ENCODE measurements at places on chromosomes 13 and 19. TPM values are rescaled to one million over a fixed set of nuclear protein-coding genes. Genes with fewer than 3 reads are reported as not detected.

DNA sequence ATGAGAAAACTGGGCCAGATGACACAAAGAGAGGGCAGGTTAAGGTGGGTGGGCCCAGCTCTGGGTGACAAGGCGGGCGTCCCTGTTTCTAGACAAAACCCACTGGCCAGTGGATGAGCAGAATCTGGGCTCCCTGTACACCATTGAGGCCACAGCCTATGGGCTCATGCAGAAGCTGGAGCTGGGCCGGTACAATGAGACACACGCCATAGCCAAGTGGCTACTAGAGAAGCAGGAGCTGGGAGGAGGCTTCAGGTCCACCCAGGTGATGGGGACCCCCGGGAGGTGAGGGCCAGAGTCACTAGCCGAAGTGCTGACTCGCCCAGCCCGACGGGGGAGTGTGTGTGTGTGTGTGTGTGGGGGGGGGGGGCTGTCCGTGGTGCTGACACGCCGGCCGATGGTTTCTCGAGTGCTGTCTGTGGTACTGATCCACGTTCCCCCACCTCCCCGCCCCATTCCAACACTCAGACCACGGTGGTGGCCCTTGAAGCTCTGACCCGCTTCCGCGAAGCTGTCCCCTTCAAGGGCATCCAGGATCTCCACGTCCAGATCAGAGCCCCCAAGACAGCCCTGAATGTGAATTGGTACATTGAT lies 24.3 kb upstream of the SHFL start:
- peaks cover 33% of the 10 kb centered on the region for H3K27me3 ChIP-seq
- no peak overlapping the region for H3K27ac ChIP-seq
- H3K4me3 ChIP-seq, result no peak overlapping the region
- no peak for DNase-seq
- no peaks in the 10 kb centered on the region for H3K4me1 ChIP-seq

GRCh38 chr13:33381906-33382305 lies 96.4 kb upstream of the STARD13 start:
- no peak overlapping the region for H3K4me3 ChIP-seq
- H3K27me3 ChIP-seq, result no peaks in the 10 kb centered on the region
- H3K4me1 ChIP-seq, result no peaks in the 10 kb centered on the region
- DNase-seq, result no peak
- no peak overlapping the region for H3K27ac ChIP-seq

- peaks cover 5% of the 10 kb centered on the region for H3K36me3 ChIP-seq
- H3K4me3 ChIP-seq, result no peak overlapping the region
- H3K27ac ChIP-seq, result no peak overlapping the region
- no peak for DNase-seq
- H3K27me3 ChIP-seq, result no peaks in the 10 kb centered on the region
- no peaks in the 10 kb centered on the region for H3K4me1 ChIP-seq
Measured at GRCh38 chr19:28429356-28429755, 783.6 kb downstream of the UQCRFS1 start.

GRCh38 chr19:41882568-41883462 lies at the start of gene ARHGEF1:
TSS of gene ARHGEF1 (plus strand) at chr19:41883184. CDS start at chr19:41888083, 4,899 bp downstream.
- H3K27me3 ChIP-seq, result no peaks in the 10 kb centered on the region
- peaks cover 15% of the 10 kb centered on the region for H3K36me3 ChIP-seq
- peaks cover 24% of the 10 kb centered on the region for H3K4me1 ChIP-seq
- peak within 1 kb of the TSS; percentile 77 for H3K4me3 ChIP-seq
- H3K27ac ChIP-seq, result peak within 1 kb of the TSS; percentile 95
- DNase-seq, result peak; percentile 49

DNA sequence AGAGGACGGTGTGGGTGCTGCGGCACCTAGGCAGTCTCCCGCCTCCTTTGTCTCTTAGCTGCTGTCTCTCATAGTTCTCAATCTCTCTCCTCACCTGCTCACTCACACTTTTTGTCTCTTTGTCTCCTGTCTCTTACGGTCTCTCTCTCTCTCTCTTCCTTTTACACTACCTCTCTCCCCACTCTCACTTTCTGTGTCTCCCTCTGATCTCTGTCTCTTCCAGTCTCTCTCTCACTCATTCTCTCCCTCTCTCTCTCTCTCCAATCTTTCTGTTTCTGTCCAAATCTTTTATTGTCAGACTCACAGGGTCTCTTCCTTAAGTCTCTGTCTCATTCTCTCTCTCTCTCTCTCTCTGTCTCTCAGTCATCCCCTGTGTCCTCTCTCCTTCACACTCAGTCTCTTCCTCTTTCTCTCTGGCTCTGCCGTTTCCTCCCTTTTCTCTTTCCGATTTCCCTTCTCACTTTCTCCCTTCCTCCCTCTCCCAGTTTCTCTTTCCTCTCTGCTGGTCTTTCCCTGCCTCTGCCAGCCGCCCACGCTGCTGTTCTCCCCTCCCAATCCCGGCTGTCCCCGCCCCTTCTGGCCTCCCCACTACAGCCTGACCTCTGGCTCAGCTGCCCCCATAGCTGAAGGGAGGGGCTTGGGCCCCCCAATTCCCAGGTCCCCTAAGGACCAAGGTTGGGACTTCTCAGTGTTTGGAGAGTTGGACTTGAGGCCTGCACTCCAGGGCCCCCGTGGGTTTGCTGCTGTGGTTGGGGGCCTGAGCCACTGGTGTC lies at the start of gene PLEKHA4:
Gene PLEKHA4, minus strand, starts transcription at position 504 of the 773 bp plus-strand sequence. CDS start 997 bp downstream, outside the sequence.
- DNase-seq, result peak; percentile 67
- H3K4me3 ChIP-seq, result peak within 1 kb of the TSS; percentile 71
- H3K27me3 ChIP-seq, result no peaks in the 10 kb centered on the region
- peak within 1 kb of the TSS; percentile 93 for H3K27ac ChIP-seq

- no peak for DNase-seq
- H3K4me3 ChIP-seq, result no peak overlapping the region
- no peaks in the 10 kb centered on the region for H3K36me3 ChIP-seq
- H3K27ac ChIP-seq, result no peak overlapping the region
- H3K27me3 ChIP-seq, result no peaks in the 10 kb centered on the region
- H3K4me1 ChIP-seq, result peaks cover 15% of the 10 kb centered on the region
Measured at GRCh38 chr13:96218475-96218874, 128.6 kb downstream of the HS6ST3 start.

DNA sequence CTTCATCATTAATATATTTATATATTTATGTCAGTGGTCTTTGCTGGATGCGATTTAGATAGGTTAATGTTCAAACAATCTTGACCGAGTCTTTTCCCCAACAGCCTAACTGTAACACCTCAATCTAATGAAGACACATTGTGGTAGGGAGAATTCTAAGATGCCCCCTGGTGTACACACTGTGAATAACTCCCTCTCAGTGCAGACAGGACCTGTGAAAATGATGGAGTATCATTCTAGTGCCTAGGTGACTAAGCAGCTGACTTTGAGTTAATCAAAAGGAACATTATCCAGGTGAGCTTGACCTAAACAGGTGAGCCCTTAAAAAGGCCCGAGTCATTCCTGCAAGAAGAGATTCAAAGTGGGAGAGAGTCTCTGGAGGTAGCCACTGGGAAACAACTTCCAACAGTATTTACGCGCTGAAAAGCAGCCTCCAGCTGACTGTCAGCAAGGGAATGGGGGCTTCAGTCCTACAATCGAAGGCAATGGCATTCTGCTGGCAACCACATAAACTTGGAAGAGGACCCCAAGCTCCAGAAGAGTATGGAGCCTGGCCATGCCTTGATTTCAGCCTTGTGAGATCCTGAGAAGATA lies 28.0 kb upstream of the KBTBD7 start:
- no peaks in the 10 kb centered on the region for H3K27me3 ChIP-seq
- H3K4me1 ChIP-seq, result peaks cover 7% of the 10 kb centered on the region
- no peak overlapping the region for H3K4me3 ChIP-seq
- DNase-seq, result peak; percentile 75

DNA sequence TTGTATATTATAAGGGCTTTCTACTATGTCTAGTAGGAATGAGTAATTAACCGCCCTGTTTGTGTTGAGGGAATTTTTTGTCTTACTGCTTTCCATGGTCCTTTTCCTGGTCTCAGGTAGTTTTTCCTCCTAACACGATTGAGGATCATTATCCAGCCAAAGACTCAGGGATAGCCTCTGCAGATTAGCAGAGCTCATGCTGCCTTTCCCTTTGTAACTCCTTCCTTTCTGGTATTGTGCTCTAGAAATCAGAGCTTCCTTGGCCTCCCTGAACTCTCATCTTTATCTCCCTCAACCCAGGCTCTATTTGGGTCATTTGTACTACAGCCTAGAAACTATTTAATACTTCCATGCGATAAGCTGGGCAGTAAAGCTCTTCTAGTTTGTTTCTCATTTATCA lies 142.1 kb downstream of the PDS5B start:
- no peak overlapping the region for H3K27ac ChIP-seq
- peaks cover 23% of the 10 kb centered on the region for H3K4me1 ChIP-seq
- DNase-seq, result no peak
- peaks cover 11% of the 10 kb centered on the region for H3K36me3 ChIP-seq
- no peak overlapping the region for H3K4me3 ChIP-seq

GRCh38 chr13:96793404-96793755 lies 200.9 kb downstream of the OXGR1 start:
- no peak overlapping the region for H3K27ac ChIP-seq
- no peaks in the 10 kb centered on the region for H3K27me3 ChIP-seq
- DNase-seq, result no peak
- no peaks in the 10 kb centered on the region for H3K36me3 ChIP-seq

DNA sequence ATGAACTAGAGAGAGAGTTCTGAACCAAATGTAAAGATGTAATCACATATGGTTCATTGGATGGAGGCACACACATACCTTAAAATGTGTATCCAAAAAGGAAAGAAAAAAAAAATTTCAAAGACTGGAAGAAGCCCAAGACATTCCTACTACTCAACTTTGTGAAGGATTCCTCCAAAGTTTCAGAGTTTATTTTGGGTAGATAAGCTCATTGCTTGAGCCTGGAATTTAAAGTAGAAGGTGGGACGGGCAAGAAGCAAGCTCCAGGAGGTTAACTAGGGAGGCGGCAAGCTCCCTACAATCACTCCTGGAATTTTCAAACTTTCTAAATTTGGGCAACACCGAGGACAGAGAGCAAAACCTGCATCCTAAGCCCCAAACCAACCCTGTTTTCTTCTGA lies 1.9 kb downstream of the TSHZ3 start:
- no peak overlapping the region for H3K27ac ChIP-seq
- H3K27me3 ChIP-seq, result no peaks in the 10 kb centered on the region
- H3K4me3 ChIP-seq, result no peak overlapping the region
- H3K36me3 ChIP-seq, result peaks cover 12% of the 10 kb centered on the region

- H3K36me3 ChIP-seq, result no peaks in the 10 kb centered on the region
- H3K27ac ChIP-seq, result no peak overlapping the region
- no peak for DNase-seq
Measured at GRCh38 chr13:36795463-36795862, 23.6 kb upstream of the RFXAP start.

GRCh38 chr19:34404109-34404909 lies at the start of gene PDCD2L:
TSS of gene PDCD2L (plus strand) at chr19:34404399. CDS start at chr19:34404431, 32 bp downstream.
- peak within 1 kb of the TSS; percentile 88 for H3K4me3 ChIP-seq
- DNase-seq, result peak; percentile 94
- no peaks in the 10 kb centered on the region for H3K27me3 ChIP-seq
- H3K27ac ChIP-seq, result peak within 1 kb of the TSS; percentile 86

DNA sequence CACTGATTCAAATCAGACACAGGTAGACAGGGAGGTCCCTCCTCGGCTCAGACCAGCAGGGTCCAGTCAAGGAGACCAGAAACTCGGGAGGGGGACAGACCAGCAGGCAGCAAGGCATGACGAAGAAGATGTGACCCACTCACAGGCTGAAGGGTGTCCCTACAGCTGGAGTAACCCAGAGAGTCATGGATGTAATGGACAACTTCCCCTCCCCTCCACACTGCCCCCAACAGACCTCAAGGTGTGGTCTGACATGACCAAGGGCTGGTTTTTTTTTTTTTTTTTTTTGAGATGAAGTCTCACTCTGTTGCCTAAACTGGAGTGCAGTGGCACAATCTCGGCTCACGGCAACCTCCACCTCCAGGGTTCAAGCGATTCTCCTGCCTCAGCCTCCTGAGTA lies 34.1 kb downstream of the PBX4 start:
- no peaks in the 10 kb centered on the region for H3K4me1 ChIP-seq
- no peak overlapping the region for H3K4me3 ChIP-seq
- DNase-seq, result no peak
- no peaks in the 10 kb centered on the region for H3K36me3 ChIP-seq
- no peak overlapping the region for H3K27ac ChIP-seq

DNA sequence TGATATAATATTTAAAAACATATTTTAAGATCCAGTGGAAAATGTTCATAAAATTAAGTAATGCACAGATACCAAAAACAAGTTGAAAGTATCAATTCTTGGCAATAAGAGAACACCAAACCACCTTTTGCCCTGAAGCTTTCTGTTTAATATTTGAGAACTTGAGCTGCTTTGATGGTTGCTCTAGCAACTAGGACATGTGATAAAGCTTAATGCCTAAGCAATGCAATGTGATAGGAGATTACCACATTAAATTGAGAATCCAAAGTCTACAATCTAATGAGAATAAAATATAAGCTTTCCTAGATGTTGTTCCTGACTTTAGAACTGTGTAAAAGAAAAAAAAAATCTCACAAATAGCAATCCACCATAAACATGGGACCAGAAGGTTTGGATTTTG lies 1367.5 kb upstream of the PCDH9 start:
- H3K27ac ChIP-seq, result no peak overlapping the region
- no peaks in the 10 kb centered on the region for H3K36me3 ChIP-seq
- DNase-seq, result no peak
- no peaks in the 10 kb centered on the region for H3K27me3 ChIP-seq

GRCh38 chr19:55537741-55538111 lies 793 bp upstream of the SBK2 start:
- H3K4me3 ChIP-seq, result no peak overlapping the region
- DNase-seq, result no peak
- H3K27me3 ChIP-seq, result no peaks in the 10 kb centered on the region
- H3K27ac ChIP-seq, result no peak overlapping the region

GRCh38 chr19:1161716-1162115 lies 12.4 kb downstream of the SBNO2 start:
- peaks cover 29% of the 10 kb centered on the region for H3K36me3 ChIP-seq
- no peaks in the 10 kb centered on the region for H3K27me3 ChIP-seq
- peaks cover 11% of the 10 kb centered on the region for H3K4me1 ChIP-seq
- peak overlapping the region; percentile 60 for H3K4me3 ChIP-seq

- H3K27me3 ChIP-seq, result no peaks in the 10 kb centered on the region
- no peaks in the 10 kb centered on the region for H3K36me3 ChIP-seq
- peak overlapping the region; percentile 91 for H3K27ac ChIP-seq
- peak overlapping the region; percentile 89 for H3K4me3 ChIP-seq
- H3K4me1 ChIP-seq, result peaks cover 19% of the 10 kb centered on the region
Measured at GRCh38 chr19:48713041-48713863, 6.3 kb downstream of the MAMSTR start.

GRCh38 chr19:18089726-18090125 lies 3.0 kb upstream of the IL12RB1 start:
- H3K27me3 ChIP-seq, result peaks cover 3% of the 10 kb centered on the region
- H3K4me3 ChIP-seq, result no peak overlapping the region
- no peak for DNase-seq

- H3K4me3 ChIP-seq, result peak overlapping the region; percentile 88
- peak; percentile 91 for DNase-seq
- H3K27ac ChIP-seq, result peak overlapping the region; percentile 82
- H3K27me3 ChIP-seq, result no peaks in the 10 kb centered on the region
- peaks cover 7% of the 10 kb centered on the region for H3K4me1 ChIP-seq
Measured at GRCh38 chr13:21297914-21298831, 121.7 kb downstream of the MRPL57 start.

Gene DHPS
- 74.2 TPM for total RNA-seq

Gene CCDC70
- not detected for total RNA-seq

Gene CRX
- not detected for total RNA-seq

Gene SYCN
- total RNA-seq, result not detected

Gene NCR1
- total RNA-seq, result not detected

Gene ACER1
- total RNA-seq, result not detected

Gene PRR22
- 6.4 TPM for total RNA-seq

Gene NXNL1
- total RNA-seq, result not detected

Gene CDX2
- total RNA-seq, result not detected

Gene C19orf38
- 0.49 TPM for total RNA-seq

Gene SIGLEC7
- total RNA-seq, result not detected
